ENCODE measurements at places on chromosomes 6 and 20.
A peak's percentile ranks its signal among the peaks of the same experiment; 100 is the strongest.

DNA sequence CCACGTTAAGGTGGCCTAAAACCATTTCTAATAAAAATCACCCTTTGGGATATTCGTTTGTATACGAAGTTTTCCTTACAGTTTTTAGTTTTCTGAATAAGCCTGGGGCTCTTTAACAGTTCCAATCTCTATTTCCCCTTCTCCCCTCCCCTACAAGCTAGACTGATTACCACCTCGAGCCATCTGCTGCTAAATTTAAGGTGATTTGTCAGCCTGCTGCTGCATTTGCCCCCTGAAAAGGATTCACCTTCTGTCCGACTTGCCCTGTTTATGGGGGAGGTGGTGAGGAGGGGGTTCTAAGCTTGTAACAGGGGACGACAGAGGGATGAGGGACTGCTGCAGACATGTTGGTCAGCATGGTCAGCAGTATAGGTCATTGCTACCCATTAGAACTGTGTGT lies 146.3 kb downstream of the JARID2 start:
- DNase-seq: no peak

DNA sequence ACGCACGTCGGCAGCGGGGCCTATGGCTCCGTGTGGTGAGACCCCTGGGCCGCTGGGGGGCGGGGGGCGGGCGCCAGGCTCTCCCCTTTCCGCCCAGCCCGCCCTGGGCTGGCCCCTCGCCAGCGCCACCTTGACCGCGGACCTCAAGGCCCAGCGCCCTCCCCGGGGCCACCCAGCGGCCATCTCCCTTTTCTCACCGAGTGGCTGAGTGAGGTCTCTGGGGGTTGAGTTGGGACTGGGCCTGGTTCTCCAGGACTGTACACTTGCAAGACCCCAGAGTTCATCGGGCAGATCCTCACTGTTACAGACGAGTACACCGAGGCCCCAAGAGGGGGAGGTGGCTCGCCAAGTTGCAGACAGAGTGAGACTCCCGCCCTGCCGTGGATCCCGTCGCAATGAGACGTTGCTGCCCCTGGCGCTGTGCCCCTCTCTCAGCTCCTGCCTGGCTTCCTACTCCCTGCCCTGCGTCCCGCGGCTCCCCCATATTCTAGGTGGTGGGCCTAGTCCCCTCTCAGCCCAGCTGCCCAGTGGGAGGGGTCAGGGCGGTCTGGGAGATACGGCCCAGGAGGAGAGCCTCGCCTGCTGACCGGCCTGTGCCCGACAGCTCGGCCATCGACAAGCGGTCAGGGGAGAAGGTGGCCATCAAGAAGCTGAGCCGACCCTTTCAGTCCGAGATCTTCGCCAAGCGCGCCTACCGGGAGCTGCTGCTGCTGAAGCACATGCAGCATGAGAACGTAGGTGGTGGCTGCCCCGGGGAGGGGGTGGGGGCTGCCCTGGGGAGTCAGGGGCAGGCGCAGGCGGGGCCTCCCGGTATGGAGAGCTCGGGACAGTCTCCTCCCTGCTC lies 576 bp downstream of the MAPK13 start:
- DNase-seq: peak; percentile 24

GRCh38 chr6:1311400-1312202 lies at the start of gene FOXQ1:
Gene FOXQ1 (plus strand): TSS chr6:1312098. CDS start chr6:1312705, 607 bp downstream.
- peak; percentile 82 for DNase-seq

DNA sequence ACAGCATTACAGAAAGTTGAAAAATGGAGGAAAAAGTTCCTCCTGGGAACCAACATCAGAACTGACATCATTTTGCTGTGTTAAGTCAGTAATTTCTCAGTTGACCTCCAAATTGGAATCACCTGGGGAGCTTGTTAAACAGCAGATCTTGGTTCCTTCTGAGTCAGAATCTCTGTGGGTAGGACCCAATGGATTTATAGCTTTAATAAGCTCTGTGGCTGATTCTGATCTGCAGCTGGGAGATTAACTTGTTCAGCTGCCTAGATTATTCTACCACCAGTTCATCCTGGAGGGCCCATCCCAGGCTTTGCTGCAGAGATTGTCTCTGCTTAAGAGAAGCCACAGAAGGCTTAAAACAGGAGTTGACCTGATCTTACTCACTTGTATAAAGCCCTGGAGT lies 90.7 kb upstream of the POPDC3 start:
- DNase-seq: no peak

GRCh38 chr6:70289299-70289698 lies 13.6 kb downstream of the COL9A1 start:
- DNase-seq: no peak

- DNase-seq: no peak
These were observed 29.2 kb upstream of the BTN3A2 start for GRCh38 chr6:26335631-26336323.

- DNase-seq: no peak
These were observed 26.3 kb downstream of the SLC13A3 start for GRCh38 chr20:46624946-46625345.

GRCh38 chr20:7301807-7302206 lies 534.3 kb downstream of the BMP2 start:
- DNase-seq: peak; percentile 25

DNA sequence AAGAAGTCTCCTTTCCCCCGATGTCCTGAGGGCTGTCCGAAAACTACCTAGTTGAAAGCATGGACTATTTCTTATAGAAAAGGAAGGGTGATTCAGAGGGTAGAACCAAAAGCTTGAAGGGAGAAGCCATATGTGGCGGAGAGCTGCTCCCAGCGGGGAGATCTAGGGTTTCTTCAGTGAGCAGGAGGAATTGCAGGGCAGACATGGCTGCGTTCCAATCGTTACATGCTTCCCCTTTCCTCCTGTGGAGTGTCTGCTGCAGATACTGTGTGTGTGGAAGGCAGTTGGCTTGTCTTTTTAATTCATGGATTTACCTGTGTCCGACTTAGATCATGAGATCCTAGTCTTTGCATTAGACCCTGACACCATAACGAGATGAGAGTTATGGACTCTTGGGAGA lies 799.5 kb downstream of the QKI start:
- DNase-seq: no peak
